KBM-7 (cell line): ENCODE measurements at places on chromosomes 11 and 22.

DNA sequence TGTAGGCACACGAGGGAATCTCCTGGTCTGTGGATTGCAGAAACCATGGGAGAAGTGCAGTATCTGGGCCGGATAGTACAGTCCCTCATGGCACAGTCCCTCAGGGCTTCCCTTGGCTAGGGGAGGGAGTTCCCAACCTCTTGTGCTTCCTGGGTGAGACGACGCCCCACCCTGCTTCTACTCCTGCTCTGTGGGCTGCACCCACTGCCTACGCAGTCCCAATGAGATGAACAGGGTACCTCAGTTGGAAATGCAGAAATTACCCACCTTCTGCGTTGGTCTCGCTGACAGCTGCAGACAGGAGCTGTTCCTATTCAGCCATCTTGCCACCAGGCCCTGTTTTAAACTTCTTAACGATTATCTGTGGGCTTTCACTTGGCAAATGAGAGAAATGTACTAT lies 157.2 kb upstream of the CARD18 start:
- no peak for DNase-seq

DNA sequence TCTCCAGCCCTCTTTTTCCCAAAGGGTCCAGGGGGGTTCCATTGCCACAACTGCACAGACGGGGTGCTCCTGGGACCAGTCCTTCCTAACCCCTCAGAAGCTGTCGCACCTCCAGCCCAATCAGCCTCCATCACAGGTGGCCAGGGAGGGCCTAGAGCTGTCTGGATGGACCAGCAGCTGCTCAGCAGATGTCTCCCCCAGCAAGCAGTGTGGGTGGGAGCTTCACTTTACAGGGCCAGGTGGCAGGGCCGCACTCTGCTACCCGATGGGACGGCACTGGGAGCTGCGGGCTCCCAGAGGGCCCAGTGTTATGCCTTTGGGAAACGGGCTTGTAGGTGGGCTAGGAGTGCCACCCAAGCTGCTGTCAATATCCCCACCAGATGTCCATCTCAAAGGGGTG lies 120.5 kb downstream of the DSCAML1 start:
- DNase-seq: no peak

- DNase-seq: no peak
Observed at GRCh38 chr22:20408891-20409290, 14.9 kb downstream of the ZNF74 start.

DNA sequence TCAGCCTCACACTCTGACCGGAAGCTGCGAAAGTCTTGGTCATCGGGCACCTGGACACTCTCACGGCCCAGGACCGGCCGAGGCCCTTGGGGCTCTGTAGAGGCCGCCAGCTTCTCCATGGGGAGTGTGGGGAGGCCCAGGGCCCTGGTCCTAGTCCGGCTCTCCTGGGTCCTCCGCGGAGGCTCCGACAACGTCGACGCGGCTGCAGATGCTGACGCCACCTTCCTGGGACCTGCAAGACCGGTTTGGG lies 12.9 kb downstream of the STARD10 start:
- DNase-seq: no peak

- no peak for DNase-seq
Observed at GRCh38 chr11:119790476-119790875, 61.5 kb upstream of the NECTIN1 start.

DNA sequence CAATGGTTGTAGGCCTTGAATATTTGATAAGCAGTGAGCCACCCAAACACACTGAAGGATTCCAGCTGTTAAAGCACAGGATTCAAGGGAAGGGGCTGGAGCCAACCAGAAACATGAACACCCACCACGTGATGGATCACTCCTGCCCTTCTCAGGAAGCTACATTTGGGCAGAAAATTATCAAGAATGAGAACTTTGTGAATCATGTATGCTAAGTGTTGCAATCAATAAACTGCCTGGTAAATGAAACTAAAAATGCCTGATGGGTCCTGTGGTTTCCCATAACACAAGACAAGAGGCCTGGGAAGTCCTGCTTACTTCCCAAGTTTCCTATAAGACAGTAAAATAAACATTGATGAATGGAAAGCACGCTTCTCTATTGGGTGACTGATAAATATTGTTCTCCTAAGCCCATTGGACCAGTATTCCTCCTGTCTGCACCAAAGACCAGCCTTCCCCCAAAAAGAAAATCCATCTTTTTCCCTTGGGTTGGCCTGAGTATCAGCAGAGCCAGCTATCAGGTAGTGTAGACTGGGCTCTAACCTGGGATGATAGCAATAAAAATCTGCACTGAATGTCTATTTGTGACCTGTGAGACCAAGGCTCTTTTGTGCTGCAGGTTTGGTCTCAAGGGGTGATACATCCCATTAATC lies 98.4 kb downstream of the CCDC83 start:
- no peak for DNase-seq

- no peak for DNase-seq
Observed at GRCh38 chr11:27864611-27865010, 164.4 kb upstream of the BDNF start.

GRCh38 chr22:33853200-33854097 lies 66.8 kb downstream of the LARGE1 start:
- peak; percentile 26 for DNase-seq

DNA sequence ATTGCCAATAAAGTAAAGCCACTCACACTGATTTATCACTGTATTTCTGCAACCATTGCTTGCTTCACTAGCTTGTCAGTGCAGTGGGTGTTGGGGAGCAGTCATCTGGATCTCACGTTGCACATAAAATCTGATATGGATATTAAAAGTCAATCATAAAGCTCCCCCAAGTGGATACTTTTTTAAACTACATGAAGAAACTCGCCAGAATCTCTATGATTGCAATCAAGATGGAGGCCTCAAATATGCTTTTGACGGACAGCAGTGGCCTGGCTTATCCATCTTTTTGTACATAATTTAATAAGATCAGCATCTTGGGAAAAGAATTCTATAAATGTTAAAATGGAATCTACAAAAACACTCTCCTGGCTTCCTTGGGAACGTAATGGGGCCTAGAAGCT lies 137.7 kb downstream of the WT1 start:
- peak; percentile 53 for DNase-seq

- no peak for DNase-seq
Observed at GRCh38 chr11:63907063-63907462, 9.9 kb downstream of the RCOR2 start.

- DNase-seq: peak; percentile 87
Observed at GRCh38 chr11:66371627-66372415, at the start of gene SLC29A2. Gene SLC29A2 (minus strand): TSS chr11:66371760. CDS start chr11:66371591, 169 bp downstream.

- DNase-seq: no peak
Observed at GRCh38 chr11:12229450-12230229, 119.2 kb downstream of the MICAL2 start.

DNA sequence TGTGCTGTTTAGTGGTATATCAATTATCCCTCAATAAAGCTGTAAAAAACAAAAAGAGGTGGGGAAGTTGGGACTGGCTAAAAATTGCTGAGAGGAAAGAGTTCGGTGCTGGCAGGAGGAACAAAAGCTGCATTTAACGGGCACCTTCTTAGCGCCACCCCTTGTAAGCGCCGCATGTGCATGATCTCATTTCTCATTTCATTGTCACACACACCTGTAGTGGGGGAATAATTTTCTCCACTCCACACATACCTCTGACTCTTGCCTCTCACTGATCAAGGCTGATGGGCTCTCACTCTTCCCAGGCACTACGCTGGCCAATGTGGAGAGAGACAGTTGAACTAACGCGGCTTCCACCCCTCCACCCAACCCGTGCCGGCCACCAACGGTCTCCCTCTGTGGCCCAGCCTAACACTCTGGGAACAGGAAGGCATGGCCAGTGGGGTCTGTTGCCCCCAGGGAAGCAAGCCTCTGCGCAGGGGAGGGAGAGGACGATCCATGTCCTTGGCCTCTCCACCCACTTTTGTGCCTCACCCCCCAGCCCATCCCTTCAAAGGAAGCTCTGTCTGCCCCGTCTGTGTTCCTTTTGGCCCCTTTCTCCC lies 186.7 kb upstream of the SYT13 start:
- no peak for DNase-seq

GRCh38 chr22:38758276-38758945 lies 2.6 kb upstream of the SUN2 start:
- DNase-seq: no peak

DNA sequence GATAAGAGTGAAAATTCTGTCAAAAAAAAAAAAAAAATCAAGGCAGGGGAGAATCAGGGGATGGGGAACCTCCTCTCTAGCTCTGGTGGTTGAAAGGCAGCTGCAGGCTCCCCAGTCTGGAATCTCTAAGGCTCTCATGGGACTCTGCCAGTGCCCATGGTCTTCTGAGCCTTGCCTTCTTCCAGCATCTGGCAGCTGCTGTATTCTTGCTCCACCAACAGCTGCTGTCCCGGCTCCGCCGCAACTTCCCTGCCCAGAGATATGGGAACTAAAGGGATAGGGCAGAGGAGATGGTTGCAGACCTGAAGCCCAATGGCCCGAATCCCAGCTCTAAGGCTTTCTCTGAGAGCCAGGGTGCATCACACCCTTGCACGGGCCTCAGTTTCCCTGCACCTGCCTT lies 49.5 kb upstream of the PHF21B start:
- no peak for DNase-seq

- DNase-seq: no peak
Observed at GRCh38 chr22:31922534-31922933, 21.8 kb upstream of the YWHAH start.

- DNase-seq: peak; percentile 58
Observed at GRCh38 chr22:20128902-20129746, 2.5 kb upstream of the ZDHHC8 start.

DNA sequence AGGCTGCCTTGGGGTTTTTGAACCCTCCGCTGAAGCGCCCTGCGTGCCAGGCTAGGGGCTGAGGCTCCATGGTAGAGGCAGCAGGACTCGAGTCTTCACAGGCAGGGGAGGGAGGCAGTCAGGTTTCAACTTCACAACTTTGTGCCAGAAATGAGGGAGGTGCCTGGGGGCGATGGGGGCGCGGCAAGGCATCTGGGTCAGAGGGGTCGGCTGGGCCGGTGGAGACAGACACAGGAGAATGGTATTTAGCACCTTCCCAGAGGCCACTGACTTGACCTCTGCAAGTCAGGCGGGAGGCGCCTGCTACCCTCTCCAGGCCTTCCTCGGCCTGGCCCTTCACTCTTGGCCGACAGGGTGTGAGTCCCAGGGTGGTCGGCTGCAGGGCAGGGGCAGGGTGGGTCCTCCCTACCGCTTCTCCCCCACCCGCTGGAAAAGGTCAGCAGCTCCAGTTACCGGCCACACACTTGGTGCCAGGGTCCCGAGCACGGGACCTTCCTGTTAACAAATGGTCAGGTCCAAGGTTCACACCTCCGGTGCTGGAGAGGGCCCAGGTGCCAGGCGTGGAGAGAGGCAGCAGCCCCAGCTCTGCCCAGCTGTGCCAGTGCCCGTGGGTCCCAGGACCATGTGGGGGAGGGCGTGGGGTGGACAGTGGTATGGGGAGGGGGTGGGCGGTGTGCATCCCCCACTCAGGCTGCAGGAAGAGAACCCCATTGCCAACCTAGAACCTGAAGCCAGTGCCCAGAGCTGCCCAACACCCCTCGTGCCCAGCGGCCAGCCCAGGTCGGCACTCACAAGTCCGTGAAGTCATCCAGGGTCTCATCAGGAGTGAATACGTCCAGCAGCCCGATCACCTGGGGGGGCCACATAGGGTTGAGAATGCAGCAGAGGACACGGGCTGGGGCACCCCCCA lies 3.8 kb downstream of the MAPK12 start:
- DNase-seq: no peak

DNA sequence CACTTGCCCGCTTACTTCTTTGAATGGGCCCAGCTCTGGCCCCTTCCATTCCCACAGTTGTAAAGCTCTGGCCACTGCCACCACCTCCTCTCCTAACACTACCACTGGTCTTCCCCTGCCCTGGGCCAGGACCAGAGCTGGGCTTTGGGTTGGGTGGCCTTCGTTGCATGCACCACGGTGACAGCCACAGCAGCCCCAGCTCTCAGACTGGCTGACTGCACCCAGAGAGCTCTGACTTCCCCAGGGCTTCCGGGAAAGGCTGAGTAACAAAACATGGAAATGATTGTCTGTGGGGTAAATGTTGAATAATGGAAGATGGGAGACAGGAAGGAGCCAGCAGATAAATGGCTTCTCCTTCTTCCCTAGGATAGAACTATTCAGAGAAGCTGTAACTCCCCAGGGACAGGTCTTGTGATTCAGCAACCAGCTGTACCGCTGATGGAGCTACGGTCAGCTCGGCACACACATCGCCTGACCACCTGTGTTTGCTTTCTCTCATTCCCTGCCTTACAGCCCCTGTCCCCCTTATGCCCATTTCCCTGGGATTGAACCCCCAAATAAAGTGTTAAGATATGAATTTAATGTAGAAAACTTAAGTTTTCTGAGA lies 27.6 kb downstream of the SCN4B start:
- no peak for DNase-seq

- no peak for DNase-seq
Observed at GRCh38 chr22:43819421-43819921, 7.4 kb upstream of the EFCAB6 start.

GRCh38 chr11:66323684-66324083 lies 6.8 kb upstream of the CD248 start:
- DNase-seq: no peak

GRCh38 chr11:16406226-16406625 lies 49.9 kb upstream of the SOX6 start:
- DNase-seq: no peak

DNA sequence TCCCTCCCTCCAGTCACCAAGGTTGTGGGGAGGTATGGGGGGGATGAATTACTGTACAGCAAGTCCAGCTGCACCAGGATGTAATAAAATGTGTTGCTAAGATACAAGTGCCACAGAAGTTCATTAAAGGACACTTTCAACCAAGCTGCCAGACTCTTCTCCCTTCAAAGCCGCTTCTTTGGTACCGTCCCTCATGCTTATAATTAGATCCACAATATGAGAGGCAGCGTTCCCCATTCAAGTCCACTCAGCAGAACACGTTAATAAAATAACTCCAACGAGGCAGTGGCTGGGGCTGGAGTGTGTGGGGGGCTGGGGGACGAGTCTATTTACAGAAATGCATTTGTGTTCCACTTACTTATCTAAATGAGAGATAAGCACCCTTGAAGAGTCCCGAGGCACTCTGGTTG lies 14.7 kb downstream of the PHF21B start:
- no peak for DNase-seq

DNA sequence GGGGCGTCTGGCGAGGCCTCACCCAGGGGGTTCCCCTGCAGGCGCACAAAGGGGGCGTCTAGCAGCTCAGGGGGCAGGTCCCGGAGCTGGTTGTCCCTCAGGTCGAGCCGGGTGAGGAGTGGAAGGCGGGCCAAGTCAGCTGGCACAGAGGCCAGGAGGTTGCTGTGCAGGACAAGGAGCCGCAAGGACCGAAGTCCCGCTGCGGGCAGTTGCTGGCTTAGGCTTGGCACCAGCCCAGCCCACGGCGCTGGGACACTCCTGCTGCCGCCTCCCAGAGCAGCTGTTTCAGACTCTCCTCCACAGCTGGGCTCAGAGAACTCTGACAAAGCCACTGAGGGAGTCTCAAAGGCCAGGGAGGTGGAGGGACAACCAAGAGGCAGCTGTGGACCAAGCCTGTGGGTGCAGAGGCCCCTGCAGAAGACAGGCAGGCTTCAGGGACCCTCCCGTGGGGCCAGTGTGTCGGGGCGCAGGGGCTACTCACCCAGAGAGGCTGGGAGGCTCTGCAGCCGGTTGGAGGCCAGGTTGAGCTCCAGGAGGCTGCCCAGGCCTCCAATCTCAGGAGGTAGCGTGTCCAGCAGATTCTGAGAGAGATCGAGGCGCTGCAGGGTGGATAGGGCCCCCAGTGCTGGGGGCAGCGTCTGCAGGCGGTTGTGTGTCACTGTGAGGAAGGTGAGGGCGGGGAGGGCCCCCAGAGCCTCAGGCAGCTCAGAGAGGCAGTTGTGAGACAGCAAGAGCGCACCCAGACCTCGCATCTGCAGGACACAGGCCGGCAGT lies 2.2 kb downstream of the PIDD1 start:
- DNase-seq: no peak
